NCI-H2081 (cell line): ENCODE measurements at places on chromosomes 4 and X.

DNA sequence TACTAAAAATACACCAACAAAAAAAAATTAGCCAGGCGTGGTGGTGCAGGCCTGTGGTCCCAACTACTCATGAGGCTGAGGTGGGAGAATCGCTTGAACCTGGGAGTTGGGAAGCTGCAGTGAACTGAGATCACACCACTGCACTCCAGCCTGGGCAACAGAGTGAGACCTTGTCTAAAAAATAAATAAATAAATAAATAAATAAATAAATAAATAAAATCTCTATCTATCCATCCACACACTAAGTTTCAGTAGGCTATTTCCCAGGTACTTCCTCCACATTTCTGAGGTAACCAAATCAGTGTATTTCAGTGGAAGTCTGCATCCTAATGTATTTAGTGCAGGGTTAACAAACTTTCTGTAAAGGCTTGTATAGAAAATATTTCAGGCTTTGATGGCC, 10.9 kb downstream of the ABRAXAS1 start:
- no peak for DNase-seq

DNA sequence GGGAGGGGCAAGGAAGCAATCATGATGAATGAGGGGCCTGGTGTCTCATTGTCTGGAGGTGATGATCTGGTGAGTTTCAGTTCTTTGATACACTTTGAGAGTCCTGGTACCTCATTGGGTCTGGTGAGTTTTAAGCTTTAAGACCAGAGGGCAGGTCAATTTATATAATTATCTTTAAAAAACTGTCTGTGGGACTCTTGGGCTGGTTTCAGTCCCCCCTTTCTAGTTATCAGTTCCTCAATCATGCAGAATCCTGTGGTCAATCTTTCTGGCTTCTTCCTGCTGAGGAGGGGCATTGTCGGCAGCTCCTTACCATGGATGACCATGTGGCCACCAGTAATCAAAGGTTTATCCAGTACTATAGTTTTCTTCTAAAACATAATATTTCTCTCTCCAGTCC, 789.1 kb downstream of the PCDH18 start:
- DNase-seq: no peak

DNA sequence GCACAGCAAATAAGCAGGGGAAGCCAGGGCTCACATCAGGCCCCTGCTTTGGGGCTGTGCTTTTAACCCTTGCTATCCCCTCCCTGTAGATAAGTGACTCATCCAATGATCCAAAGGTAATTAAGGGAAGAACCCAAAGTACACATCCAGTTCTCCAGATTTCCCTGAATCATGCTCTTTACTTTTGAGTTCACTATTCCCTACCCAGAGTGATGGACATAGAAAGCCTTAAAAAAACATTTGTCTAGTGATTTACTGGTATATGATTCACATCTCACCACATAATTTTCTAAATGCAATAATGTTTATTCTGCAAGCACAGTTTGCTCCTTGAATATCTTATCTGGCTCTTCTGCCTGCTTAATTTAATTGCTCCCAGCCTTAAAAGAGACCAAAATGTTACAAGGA, 136.2 kb downstream of the PPP3CA start:
- no peak for DNase-seq

GRCh38 chr4:37946503-37947179, 13.6 kb upstream of the PTTG2 start:
- DNase-seq: no peak

DNA sequence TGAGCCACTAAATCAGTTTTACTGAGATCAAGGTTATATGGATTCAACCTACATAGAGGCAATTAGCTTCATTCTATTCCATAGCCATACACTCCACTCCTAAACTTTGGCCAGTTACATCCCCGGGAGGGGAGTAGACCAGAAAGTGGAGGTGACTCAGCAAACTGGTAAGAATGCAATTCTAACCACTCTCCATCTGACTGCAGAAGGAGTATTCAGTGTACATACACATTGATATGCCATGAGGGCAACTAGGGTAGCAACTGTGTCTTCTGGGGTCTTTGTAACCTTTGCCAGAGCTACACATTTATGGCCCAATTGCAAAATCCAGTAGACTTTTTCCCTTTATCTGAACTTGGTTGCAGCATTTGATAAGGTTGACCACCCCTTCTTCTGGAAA, 7.6 kb downstream of the SLC25A43 start:
- DNase-seq: no peak

GRCh38 chrX:27915617-27916016, 65.6 kb downstream of the DCAF8L1 start:
- no peak for DNase-seq

GRCh38 chr4:159828687-159829086, 725.8 kb downstream of the RAPGEF2 start:
- no peak for DNase-seq

- no peak for DNase-seq
These were observed 199.7 kb downstream of the SLC4A4 start for GRCh38 chr4:71538528-71538927.

DNA sequence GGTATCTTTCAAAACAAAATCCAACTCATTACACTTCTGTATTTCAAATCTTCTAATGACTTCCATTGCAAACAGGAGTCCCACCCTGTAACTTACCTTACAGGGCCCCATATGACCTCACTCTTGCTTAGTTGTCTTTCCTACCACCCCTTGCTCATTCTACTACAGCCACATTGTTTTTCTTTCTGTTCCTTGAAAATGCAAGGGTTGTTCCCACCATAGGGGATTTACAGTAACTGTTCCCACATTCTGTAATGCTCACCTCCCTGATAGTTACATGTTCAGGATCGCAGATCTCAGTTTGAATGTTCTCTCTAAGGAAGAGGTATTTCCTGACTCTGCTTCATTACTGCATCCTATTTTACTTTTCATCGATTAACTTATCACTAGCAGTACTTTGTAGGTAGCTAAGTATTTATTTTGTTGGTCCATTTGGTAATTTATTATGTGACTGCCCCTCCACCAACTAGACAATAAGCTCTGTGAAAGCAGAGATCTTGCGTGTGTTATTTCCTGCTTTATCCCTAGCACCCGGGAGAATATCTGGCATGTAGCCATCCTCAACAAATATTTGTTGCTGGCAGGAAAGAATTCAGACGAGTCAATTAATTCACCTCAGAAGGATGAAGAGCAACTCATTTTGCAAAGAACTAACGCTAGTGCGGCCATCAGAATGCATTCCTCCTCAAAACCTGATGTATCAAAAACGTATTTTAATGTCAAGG, 21.4 kb downstream of the MAOB start:
- peak; percentile 61 for DNase-seq

GRCh38 chrX:8834392-8834791, 33.2 kb upstream of the FAM9A start:
- DNase-seq: no peak

DNA sequence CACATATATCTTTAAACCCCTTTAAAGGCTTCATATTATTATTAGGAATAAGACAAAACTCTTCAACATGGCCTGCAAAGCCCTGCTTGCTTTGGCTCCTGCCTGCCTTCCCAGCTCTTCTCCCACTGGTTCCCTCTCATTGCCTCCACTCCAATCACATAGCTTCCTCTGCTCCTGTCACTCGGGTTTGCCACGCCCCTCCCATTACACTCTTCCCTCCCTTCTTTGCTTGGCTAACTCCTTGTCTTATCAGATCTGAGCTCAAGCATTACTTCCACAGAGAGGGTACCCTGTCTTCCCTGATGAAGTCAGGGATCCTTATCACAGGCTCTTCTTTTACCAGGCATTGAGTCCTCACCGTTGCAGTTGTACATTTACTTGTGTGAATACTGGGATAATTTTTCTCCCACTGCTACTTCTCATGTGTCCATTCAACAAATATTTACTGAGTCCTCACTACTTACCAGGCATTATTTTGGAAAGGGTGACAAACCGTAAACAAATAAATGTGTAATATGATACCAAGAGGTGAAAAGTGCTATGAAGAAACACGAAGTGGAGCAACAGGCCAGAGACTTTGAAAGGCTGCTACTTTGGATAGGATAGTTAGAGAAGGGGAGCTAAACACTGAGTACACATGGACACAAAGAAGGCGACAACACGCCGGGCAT, 3.2 kb upstream of the VGLL1 start:
- DNase-seq: no peak

- peak; percentile 30 for DNase-seq
These were observed 55.0 kb downstream of the FAM53A start for GRCh38 chr4:1628892-1629698.

- DNase-seq: no peak
These were observed 1.2 kb upstream of the BLTP1 start for GRCh38 chr4:122150931-122151330.

GRCh38 chrX:143058120-143058519, 32.4 kb downstream of the SPANXN4 start:
- DNase-seq: peak; percentile 80

DNA sequence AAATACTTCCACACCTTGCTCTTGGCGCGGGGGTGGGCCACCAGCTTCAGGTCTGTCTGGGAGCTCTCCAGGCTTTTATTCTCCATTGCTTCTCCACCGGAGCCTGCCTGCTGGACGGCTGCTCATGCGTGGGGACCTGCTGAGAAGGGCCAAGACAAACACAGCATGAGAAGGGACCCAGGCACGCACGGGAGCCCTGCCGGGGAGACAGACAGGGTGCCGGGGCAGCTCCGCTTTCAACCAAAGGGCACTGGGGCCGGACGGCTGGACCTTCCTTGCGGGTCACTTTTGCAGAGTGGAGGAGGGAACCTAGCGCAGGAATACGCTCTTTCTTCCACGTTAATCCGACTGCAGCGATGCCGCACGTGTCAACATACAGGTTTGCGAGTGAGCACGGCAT, 10.1 kb downstream of the DHRSX start:
- no peak for DNase-seq

- DNase-seq: no peak
These were observed 327.8 kb downstream of the ARHGAP10 start for GRCh38 chr4:148059617-148060180.

DNA sequence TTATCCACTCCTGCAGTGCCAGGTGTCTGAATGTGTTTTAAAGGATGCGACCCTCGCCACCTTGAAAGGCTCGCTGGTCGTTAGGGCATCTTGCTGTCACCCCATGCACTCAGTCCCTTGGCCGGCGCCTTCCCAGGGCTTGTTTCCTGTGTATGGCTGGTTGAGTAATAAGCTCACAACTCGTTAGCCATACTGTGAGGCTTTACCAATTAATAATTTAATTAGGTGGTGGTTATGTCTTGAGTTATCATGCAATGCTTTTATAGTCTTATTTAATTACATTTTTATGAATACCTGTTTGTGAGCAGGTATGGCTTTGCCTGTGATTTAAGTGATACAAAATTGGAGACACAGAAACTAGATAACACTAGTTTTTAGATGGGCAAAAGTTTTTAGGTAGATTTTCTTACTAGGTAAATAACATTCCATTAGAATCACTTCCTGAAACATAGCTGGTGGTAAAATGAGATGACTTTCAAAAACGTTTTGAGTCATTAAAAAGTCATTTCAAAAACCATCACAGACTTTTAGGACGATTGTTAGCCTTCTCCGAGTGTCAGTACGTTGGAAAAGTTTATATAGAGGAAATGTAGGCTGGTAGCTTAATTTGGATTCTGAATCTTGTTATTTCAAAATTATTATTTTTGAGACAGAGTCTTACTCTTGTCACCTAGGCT, 18.2 kb downstream of the PTTG2 start:
- peak; percentile 32 for DNase-seq

- DNase-seq: no peak
These were observed 298.3 kb upstream of the AGA start for GRCh38 chr4:177740563-177740962.

GRCh38 chr4:47907089-47907646, 7.2 kb downstream of the NFXL1 start:
- no peak for DNase-seq

DNA sequence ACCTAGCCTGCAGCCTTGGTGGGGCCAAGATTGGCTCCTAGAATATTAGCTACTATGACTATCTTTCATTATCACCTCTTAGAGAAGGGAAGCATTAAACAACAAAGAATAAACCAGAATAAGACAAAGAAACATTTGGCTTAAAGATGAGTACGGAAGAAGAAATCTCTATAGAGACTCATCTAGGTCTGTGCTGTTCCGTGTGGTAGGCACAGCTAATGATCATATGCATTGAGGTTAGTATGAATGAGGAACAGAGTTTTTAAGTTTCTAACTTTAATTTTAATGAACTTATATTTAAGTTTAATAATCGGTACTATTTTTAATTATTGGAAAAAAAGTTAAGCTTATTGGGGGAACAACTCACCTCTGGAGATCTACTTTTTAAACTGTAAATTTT, 24.6 kb downstream of the ARHGAP24 start:
- DNase-seq: no peak

- no peak for DNase-seq
These were observed 68.8 kb downstream of the ZAR1 start for GRCh38 chr4:48558819-48559218.

- DNase-seq: no peak
These were observed 8.9 kb downstream of the EIF4E start for GRCh38 chr4:98919996-98920395.

DNA sequence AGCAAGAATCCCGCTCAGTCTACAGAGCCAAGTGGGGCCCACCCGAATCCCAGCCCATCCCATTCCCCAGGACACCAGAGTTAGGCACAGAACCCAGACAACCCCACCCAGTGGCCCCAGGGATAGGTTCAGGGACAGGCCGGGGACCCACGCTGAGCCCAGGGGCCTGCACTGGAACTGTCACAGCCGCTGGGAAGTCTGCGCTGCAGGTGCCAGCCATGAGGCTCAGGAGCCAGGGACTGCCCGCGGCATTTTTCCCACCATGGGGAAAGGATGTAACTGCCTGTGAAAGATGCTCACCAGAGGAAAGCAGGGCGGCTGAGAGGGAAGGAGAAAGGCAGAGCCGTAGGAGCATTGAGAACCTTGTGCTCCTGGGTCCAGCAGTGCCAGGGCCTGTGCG, 12.0 kb downstream of the EVC2 start:
- no peak for DNase-seq

GRCh38 chr4:145936142-145936996, 2.3 kb downstream of the ZNF827 start:
- DNase-seq: peak; percentile 61

DNA sequence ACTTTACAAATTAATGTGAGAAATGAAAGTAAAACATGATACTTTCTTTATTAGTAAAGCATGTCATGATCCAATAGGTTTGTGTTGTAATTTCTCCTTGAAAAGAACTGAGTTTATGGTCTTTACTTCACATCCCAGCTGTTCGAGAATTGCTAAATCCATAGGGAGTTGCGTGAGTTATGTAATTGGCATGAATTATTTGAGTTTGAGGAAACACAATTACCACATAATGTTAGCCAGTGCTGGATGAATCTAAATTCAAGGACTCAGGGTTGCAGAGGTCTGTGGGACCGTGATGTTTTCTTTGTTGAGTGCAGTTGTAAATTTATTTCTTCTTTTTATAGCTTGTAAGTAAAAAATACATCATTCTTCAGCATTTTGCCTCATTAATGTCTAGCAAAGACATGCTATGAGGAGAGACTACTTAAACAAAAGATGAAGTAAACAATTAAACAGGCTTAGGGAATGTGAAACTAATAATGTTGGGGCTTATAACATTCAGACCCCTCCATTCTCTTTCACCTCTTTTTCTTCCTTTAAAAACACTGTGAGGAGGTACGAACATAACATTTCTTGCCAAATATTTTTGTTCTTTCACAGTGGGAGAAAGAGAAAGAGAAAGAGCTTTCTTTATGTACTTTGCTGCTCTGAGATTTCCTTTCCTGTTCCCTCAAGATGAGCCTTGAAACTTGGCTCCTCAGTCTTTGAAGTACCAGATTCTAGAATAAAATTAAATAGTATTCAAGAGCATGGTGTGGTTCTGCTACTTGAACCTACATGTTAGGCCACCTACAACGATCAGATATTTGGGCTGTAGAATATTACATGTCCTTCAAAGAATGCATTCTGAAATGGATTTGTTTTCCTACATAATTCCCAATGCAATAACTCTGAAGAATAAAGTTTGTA, 159.6 kb upstream of the ANK2 start:
- no peak for DNase-seq

- no peak for DNase-seq
These were observed 237.6 kb upstream of the HAND2 start for GRCh38 chr4:173767650-173768049.
